ENCODE measurements at places on chromosomes 4 and X. TPM values are rescaled to one million over a fixed set of nuclear protein-coding genes. Genes with fewer than 3 reads are reported as not detected.

Gene NHSL2
- total RNA-seq, result 0.42 TPM

Gene IRF2
- total RNA-seq, result 18.4 TPM

Gene SPIN2A
- total RNA-seq, result 0.14 TPM

Gene SLC4A4
- total RNA-seq, result 0.92 TPM

Gene TLR8
- total RNA-seq, result not detected

Gene TRIM60
- not detected for total RNA-seq

Gene ZFP92
- 3.0 TPM for total RNA-seq

Gene WDR1
- total RNA-seq, result 394 TPM

Gene FGA
- not detected for total RNA-seq

Gene GPRASP3
- total RNA-seq, result 3.6 TPM

Gene ADRA2C
- 0.10 TPM for total RNA-seq

Gene AMMECR1
- 17.3 TPM for total RNA-seq

Gene USP27X
- total RNA-seq, result 2.9 TPM

Gene PRSS12
- 22.8 TPM for total RNA-seq

Gene DNAAF6
- total RNA-seq, result not detected

Gene SSX3
- total RNA-seq, result not detected

Gene LRRC66
- 0.10 TPM for total RNA-seq

Gene NLGN4X
- total RNA-seq, result 0.04 TPM

Gene HS3ST1
- total RNA-seq, result 7.1 TPM

Gene SEC31A
- total RNA-seq, result 162 TPM

Gene MGAT4D
- total RNA-seq, result not detected

Gene GAGE12J
- total RNA-seq, result not detected

Gene LRAT
- 0.11 TPM for total RNA-seq

Gene SLC25A43
- total RNA-seq, result 20.3 TPM

Gene GPM6B
- 0.17 TPM for total RNA-seq

Gene CLGN
- not detected for total RNA-seq

Gene ASB5
- not detected for total RNA-seq

Gene TEX13D
- total RNA-seq, result not detected

Gene FAM47B
- total RNA-seq, result not detected

Gene MAP7D3
- 15.3 TPM for total RNA-seq

Gene TLR10
- not detected for total RNA-seq

Gene CSAG1
- total RNA-seq, result not detected

All from foreskin keratinocyte (primary cell).